ENCODE measurements at places on chromosomes 2 and 18. TPM values are rescaled to one million over a fixed set of nuclear protein-coding genes. Genes with fewer than 3 reads are reported as not detected.

DNA sequence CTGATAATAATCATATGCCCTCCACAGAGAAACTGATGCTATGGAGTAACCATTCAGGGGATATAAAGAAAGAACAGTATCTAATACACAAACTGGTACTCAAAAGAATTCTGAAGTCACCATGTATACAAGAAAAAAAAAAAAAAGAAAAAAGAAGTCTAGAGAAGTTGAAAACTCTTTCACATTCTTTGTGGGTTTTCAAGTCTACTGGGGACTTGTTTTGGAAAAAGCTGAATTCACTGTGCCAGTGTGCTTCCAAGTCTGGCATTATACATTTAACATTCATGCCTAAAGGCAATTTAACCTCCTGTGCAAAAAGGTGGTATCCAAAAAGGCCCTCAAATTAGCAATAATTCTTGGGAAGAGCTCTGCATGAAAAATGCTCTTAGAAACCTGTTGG, 94.8 kb upstream of the ITGB6 start:
- ATAC-seq, result no peak

GRCh38 chr18:12049978-12050811, 43.4 kb upstream of the ANKRD62 start:
- ATAC-seq, result no peak

- no peak for ATAC-seq
Measured at GRCh38 chr2:160434254-160434948, 59.2 kb downstream of the RBMS1 start.

- no peak for ATAC-seq
Measured at GRCh38 chr18:54267701-54268100, 1.6 kb upstream of the POLI start.

- ATAC-seq, result peak; percentile 41
Measured at GRCh38 chr18:12074736-12075135, 18.9 kb upstream of the ANKRD62 start.

DNA sequence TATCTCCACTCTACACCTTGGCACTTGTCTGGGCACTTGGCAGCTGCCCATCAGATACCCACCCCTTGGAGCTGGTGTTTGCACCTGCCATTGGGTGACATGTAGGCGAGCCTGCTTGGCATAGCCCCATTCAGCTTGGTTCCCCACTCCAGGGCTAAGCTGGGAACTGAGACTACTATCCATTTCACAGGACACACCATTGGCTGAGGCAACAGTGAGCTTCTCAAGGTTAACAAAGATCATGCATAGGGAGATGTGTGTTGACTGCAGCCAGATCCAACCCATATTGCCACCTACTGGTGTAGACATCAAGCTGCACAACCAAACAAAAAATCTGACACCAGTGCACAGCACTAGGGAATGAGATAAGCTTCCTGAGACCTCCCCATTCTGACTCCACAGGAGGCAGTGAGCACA, 1389.8 kb upstream of the TMEFF2 start:
- ATAC-seq, result peak; percentile 54

- ATAC-seq, result no peak
Measured at GRCh38 chr2:70655786-70656185, 102.2 kb upstream of the TGFA start.

- ATAC-seq, result no peak
Measured at GRCh38 chr2:146867477-146867986, 977.3 kb upstream of the ACVR2A start.

DNA sequence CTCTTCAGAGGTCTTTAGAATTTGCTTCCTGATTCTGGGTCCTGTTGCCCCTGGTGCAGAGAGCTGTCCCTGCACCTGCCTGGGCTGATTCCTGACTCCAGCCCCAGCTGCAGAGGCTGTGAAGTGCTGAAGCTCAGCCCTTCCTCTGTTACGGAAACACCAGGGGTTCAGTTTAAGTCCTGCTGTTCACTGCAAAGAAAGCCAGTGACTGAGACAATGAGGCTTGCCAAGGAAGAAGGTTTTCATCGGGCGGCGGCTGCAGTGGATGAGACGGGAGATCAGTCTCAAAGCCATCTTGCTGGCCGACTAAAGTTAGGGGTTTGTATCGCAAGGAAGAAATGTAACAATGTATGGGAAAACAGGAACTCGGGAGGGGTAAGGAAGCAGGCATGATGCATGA, 142.4 kb upstream of the ZNF236 start:
- no peak for ATAC-seq

GRCh38 chr2:187084524-187084923, 235.6 kb upstream of the ZSWIM2 start:
- no peak for ATAC-seq

DNA sequence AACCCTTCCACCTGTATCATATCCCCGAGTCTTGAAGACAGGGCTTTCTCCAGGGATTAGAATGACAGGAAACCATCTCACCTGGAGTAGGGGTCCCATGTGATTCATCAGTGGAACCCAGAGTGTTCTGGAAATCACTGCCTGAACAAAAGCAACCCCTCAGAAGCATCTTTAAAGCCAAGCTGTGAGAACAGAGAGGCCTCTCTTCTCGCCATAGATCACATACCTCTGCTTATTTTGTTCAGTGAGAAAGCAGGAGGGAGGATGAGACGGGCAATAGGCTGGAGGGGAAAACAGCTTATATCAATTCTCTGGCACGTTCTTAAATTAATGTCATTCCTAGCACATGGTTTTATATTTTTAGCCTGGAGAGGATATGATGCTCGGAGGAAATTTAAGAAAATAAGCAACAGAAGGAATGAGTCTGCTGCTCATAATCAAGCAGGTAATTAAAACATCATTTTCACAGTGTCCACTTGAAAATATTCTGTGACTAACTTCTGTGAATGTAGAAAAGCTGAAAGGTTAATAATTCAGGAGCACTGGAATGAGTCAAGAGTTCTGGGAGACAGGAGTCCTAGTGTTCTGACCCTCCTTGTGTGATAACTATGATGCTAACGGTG, 213.6 kb upstream of the SP5 start:
- ATAC-seq, result no peak

DNA sequence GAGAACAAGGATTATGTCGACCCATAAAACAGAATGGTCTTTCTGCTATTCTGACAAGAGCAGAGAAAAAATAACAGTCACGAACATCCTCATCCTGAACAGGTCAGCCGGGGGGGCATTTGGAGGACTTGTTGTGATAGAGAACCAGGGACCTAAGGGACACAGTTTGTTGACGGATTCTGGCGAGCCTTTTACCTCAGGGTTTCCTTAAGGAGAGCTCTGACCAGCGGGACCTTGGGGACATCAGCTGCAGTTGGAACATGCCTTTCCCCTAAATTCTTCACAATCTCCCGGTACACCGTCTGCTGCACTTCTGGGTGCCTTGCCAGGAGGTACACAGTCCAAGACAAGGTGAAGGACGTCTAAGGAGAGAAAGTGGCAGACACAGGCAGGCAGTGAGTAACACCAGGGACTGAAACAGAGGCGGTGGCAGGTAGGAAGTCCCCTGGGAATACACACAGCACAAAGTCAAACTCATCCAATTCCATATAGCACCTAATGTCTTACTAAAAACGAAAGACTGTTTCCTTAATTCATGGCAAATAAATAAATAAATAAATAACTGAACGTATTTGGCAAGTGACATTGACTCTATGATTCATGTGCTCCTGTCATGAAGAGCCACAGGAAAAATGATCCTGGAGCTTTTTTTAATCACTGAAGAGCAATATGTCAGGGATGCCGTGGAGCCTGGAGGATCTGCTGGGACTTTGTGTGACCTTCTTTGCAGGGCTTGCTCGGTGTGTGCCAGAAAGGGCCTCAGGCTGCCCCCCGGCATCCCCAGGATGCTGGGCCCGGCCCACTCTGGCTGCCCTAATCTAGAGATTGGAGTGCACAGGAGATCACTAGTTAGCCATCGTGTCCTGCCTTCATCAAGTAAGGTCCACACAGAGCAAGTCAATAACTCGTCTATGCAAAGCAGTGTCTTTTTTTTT, 24.7 kb downstream of the CYP27C1 start:
- no peak for ATAC-seq

DNA sequence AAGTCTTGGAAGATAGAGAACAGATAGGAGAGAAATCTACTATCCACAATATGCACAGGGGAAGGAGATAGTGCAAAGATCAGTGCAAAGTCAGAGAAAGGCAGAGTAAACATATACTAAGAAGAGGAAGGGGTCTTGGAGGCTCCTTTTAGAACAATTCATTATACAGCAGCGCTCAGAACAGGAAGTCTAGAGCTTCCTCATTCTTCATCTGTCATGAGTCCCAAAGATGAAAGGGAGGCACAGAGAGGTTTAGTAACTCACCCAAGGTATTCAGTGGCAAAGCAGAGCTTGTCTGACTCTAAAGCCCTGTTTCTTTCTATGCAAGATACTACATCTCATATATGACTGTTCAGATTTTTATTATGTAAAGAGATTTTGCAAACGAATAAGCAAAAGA, 1.4 kb downstream of the SP110 start:
- peak; percentile 20 for ATAC-seq

DNA sequence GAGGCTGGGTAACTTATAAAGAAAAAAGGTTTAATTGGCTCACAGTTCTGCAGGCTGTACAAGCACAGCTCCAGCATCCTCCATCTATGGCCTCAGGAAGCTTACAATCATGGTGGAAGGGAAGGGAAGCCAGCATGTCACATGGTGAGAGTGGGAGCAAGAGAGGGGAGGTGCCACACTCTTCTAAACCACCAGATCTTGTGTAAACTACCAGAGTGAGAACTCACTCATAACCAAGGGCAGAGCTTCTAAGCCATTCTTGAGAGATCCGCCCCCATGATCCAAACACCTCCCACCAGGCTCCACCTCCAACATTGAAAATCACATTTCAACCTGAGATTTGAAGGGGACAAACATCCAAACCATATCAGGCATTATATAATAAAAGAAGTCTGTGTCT, 121.6 kb upstream of the CDC42EP3 start:
- ATAC-seq, result no peak

GRCh38 chr2:27138111-27138510, 1.1 kb downstream of the PRR30 start:
- no peak for ATAC-seq

- no peak for ATAC-seq
Measured at GRCh38 chr2:51722311-51722710, 690.4 kb upstream of the NRXN1 start.

DNA sequence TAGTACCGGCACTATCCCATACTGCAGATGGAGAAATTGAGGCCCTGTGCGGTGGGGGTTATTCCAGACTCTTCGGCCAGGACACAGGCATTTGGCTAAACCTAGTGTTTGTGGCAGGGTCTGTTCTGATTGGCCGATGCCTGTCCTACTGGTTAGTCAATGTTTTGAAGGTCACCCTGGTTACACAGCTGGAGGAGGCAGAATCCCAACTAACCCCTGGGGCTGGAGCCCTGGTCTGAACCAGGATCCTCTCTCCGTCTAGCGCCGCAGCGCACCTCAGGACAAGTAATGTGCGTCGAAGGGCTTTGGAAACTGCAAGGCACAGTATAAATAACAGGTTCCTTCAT, 19.4 kb downstream of the TEX44 start:
- peak; percentile 6 for ATAC-seq

Gene NEB
- 1.7 TPM for total RNA-seq

Gene TNFAIP6
- total RNA-seq, result 0.20 TPM

Gene EIF4E2
- 55.7 TPM for total RNA-seq

Gene ALK
- total RNA-seq, result 0.04 TPM

Gene IL36G
- 27.4 TPM for total RNA-seq

Gene GCG
- total RNA-seq, result not detected

Gene TBC1D8
- total RNA-seq, result 17.8 TPM
